ENCODE measurements at places on chromosomes 4 and X. TPM values are rescaled to one million over a fixed set of nuclear protein-coding genes. Genes with fewer than 3 reads are reported as not detected.

GRCh38 chrX:50066318-50066937, 134.4 kb downstream of the AKAP4 start:
- DNase-seq = no peak
- H3K4me1 ChIP-seq = no peaks in the 10 kb centered on the region
- no peaks in the 10 kb centered on the region for H3K36me3 ChIP-seq
- H3K27ac ChIP-seq = no peak overlapping the region
- no peaks in the 10 kb centered on the region for H3K27me3 ChIP-seq

DNA sequence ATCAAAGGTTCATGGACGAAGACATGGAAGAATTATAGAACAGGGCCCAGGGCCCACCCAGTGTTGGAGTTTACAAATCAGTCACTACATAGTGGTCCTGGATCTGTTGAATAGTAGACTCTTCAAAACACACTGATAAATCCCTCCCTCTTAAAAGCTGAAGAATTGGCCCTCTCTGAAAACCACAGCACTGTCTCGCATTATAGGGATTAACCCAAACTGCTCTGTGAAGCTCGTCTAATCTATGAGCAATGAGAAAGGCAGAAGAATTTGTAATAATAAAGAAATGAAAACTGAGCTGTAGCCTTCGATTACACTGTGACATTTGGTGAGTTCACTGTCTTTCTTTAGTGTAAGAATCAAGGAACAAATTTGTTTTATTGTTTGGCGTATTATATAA, 92.5 kb upstream of the ZFP42 start:
- DNase-seq = no peak
- H3K4me1 ChIP-seq = no peaks in the 10 kb centered on the region
- H3K27ac ChIP-seq = no peak overlapping the region
- H3K27me3 ChIP-seq = no peaks in the 10 kb centered on the region

The AKAP14 gene
- total RNA-seq = not detected

DNA sequence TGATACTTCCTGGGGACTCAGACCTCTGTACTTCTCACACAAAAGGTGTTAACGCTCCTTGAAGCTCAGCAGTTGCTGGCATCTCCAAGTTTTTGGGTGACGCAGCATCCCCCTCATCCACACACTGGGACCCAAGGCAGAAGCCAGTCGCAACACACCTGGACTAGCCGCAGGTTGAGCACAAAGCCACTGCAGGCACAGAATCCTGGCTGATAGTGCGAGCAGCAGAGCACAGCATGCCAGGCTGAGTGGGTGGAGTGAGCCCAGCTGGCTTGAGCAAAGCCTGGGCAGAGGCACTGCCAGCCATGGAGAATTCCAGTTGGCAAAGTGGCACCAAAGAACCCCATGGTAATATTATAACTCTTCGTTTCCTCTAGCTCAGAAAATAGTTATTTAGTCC, 873.2 kb upstream of the NDST4 start:
- no peaks in the 10 kb centered on the region for H3K4me1 ChIP-seq
- DNase-seq = no peak
- no peak overlapping the region for H3K4me3 ChIP-seq
- no peaks in the 10 kb centered on the region for H3K36me3 ChIP-seq
- H3K27me3 ChIP-seq = no peaks in the 10 kb centered on the region

- no peaks in the 10 kb centered on the region for H3K4me1 ChIP-seq
- H3K27me3 ChIP-seq = no peaks in the 10 kb centered on the region
- no peaks in the 10 kb centered on the region for H3K36me3 ChIP-seq
- no peak for DNase-seq
Observed at GRCh38 chr4:81065446-81065845, 34.9 kb downstream of the BMP3 start.

The PPARGC1A gene
- 4,431 TPM for total RNA-seq

DNA sequence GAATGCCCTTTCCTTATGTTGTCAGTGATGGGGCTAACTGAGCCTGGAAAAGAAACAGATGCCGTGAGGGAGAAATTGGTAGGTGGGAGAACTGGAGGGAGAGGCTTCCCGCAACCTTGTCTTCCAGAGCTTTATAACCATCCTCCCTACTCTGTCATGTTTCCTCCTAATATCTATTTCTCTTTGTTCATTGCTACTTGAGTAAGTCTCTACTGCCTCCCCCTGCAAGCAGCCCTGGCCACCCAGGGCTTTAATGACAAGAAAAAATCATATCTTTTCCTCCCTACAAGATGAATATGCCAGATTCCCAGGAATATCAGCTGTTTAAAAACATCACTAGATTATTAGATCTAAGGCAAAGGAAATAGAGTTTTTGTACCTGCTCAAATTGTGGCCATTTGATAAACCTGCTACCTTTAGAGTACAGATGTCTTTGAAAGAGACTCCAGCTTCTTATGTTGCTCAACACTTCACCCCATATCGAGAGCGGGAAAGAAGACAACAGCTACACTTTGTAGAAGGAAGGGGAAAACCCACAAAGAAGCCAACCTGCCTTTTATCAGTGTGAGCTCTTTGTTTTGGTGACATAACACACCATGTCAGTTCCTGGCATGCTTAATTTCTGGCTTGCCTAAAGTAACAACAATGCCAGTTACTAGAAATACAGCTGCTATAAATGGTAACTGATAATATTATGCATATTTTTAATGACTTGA, 186.6 kb upstream of the LEF1 start:
- DNase-seq = no peak
- no peaks in the 10 kb centered on the region for H3K27me3 ChIP-seq
- H3K36me3 ChIP-seq = no peaks in the 10 kb centered on the region
- no peak overlapping the region for H3K27ac ChIP-seq
- no peak overlapping the region for H3K4me3 ChIP-seq

The FAM53A gene
- 1.4 TPM for total RNA-seq

The ADH4 gene
- not detected for total RNA-seq

DNA sequence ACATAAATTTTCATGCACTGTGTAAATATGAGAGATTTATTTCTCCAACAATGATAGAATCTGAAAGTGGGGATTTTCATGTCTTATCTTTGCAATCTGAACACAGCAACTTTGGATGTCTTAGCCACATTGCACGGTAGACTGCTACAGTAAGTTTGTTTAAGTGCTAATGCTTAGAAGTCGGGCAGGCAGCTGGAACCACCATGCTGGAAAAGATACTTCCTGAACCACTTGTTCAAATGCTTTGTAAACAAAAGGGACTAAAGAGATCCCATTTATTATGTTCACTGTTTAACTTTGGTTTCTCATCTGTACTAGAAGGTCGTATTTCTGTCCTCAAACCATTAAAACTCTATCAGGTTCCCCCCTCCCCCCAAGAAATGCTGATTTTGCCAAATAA, 555.9 kb upstream of the DIPK2B start:
- no peaks in the 10 kb centered on the region for H3K4me1 ChIP-seq
- H3K27me3 ChIP-seq = no peaks in the 10 kb centered on the region
- no peaks in the 10 kb centered on the region for H3K36me3 ChIP-seq
- no peak for DNase-seq
- no peak overlapping the region for H3K27ac ChIP-seq

- H3K27me3 ChIP-seq = no peaks in the 10 kb centered on the region
- no peak overlapping the region for H3K27ac ChIP-seq
- H3K4me3 ChIP-seq = no peak overlapping the region
Observed at GRCh38 chr4:3317011-3317655, 24.3 kb downstream of the RGS12 start.

The ZCCHC18 gene
- total RNA-seq = 0.95 TPM

The TCP11X2 gene
- total RNA-seq = not detected

- no peaks in the 10 kb centered on the region for H3K4me1 ChIP-seq
- no peaks in the 10 kb centered on the region for H3K36me3 ChIP-seq
- H3K27ac ChIP-seq = no peak overlapping the region
- DNase-seq = no peak
Observed at GRCh38 chrX:66013194-66013816, 26.6 kb downstream of the VSIG4 start.

- DNase-seq = no peak
- no peak overlapping the region for H3K4me3 ChIP-seq
- H3K27ac ChIP-seq = no peak overlapping the region
- H3K4me1 ChIP-seq = no peaks in the 10 kb centered on the region
- H3K36me3 ChIP-seq = no peaks in the 10 kb centered on the region
- no peaks in the 10 kb centered on the region for H3K27me3 ChIP-seq
Observed at GRCh38 chr4:67198727-67199126, 346.6 kb downstream of the CENPC start.

DNA sequence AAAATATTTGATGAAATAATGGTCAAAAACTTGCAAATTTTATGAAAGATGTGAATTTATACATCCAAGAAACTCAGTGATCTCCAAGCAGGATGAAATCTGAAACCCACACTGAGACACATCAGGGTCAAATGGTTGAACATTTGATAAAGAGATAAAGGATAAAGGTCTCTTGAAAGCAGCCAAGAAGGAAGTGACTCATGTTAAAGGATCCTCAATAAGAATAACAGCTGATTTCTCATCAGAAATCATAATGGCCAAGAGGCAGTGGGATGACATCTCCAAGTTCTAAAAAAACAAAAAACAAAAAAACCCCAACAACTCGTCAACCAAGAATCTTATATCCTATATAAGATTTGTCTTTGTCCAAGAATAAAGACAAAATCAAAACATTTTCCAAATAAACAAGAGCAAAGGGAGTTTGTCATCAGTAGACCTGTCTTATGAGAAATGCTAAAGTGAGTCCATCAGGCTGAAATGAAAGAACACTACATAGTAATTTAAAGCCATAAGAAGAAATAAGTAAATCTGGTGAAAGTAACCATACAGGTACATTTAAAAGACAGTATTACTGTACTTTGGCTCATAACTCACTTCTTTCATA, 121.7 kb downstream of the PDS5A start:
- DNase-seq = no peak
- H3K36me3 ChIP-seq = no peaks in the 10 kb centered on the region
- no peak overlapping the region for H3K4me3 ChIP-seq
- no peak overlapping the region for H3K27ac ChIP-seq
- H3K4me1 ChIP-seq = no peaks in the 10 kb centered on the region
- H3K27me3 ChIP-seq = no peaks in the 10 kb centered on the region

The MAGED4 gene
- 21.5 TPM for total RNA-seq

GRCh38 chrX:138692591-138692990, 18.9 kb downstream of the FGF13 start:
- no peak for DNase-seq
- H3K27me3 ChIP-seq = no peaks in the 10 kb centered on the region
- no peaks in the 10 kb centered on the region for H3K36me3 ChIP-seq

DNA sequence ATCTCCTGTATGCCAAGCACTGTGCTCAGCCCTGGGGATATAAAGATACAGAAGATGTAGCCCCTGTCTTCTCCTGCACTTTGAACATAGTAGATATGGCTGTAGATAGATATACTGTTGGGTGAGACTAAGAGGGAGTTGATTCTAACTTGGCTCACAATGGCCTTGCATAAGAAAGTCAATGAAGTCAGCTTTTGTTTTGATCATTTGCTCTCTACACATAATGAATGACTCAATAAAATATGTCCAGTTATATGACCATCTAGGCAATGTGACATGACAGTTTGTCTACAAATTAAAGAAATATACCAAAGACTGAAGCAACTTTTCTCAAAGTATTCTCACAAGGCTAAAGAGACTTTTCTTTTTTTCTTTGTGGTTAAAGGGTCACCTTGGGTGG, 147.6 kb upstream of the DIPK2B start:
- no peaks in the 10 kb centered on the region for H3K36me3 ChIP-seq
- DNase-seq = no peak
- no peaks in the 10 kb centered on the region for H3K27me3 ChIP-seq
- H3K4me1 ChIP-seq = no peaks in the 10 kb centered on the region
- H3K4me3 ChIP-seq = no peak overlapping the region

- H3K27ac ChIP-seq = no peak overlapping the region
- no peaks in the 10 kb centered on the region for H3K27me3 ChIP-seq
- no peak for DNase-seq
- no peaks in the 10 kb centered on the region for H3K4me1 ChIP-seq
- H3K36me3 ChIP-seq = no peaks in the 10 kb centered on the region
- H3K4me3 ChIP-seq = no peak overlapping the region
Observed at GRCh38 chr4:172998527-172999469, 169.8 kb upstream of the GALNT7 start.

GRCh38 chrX:20143561-20143960, 1.9 kb upstream of the EIF1AX start:
- no peaks in the 10 kb centered on the region for H3K27me3 ChIP-seq
- DNase-seq = no peak
- no peaks in the 10 kb centered on the region for H3K36me3 ChIP-seq
- H3K4me3 ChIP-seq = no peak overlapping the region
- H3K27ac ChIP-seq = no peak overlapping the region

GRCh38 chr4:177339477-177340374, 30.1 kb downstream of the NEIL3 start:
- no peak overlapping the region for H3K27ac ChIP-seq
- H3K27me3 ChIP-seq = no peaks in the 10 kb centered on the region
- no peak overlapping the region for H3K4me3 ChIP-seq
- no peaks in the 10 kb centered on the region for H3K36me3 ChIP-seq
- no peaks in the 10 kb centered on the region for H3K4me1 ChIP-seq

GRCh38 chrX:10089378-10089795, 67.4 kb upstream of the CLCN4 start:
- H3K27me3 ChIP-seq = no peaks in the 10 kb centered on the region
- H3K27ac ChIP-seq = peak overlapping the region; percentile 17
- DNase-seq = no peak

The UGT2B17 gene
- total RNA-seq = 1,753 TPM

- H3K4me3 ChIP-seq = no peak overlapping the region
- DNase-seq = no peak
- no peaks in the 10 kb centered on the region for H3K36me3 ChIP-seq
Observed at GRCh38 chr4:139892973-139893736, 227.5 kb downstream of the MGST2 start.

DNA sequence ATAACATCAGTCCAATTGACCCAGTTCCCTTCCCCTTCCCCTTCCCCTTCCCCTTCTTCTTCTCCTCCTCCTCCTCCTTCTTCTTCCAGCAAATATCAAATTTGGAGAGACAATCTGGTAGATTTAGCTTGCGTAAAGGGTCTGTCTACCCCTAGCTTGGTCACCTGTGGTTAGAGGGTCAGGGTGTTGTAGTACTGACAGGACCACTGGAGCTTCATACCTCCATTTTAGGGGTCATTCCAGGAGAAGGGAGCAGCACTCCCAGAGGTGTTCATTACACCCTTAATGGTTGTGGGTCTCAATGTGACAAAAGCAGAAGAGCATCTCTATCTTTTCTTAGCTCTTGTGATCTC, 3.7 kb upstream of the FGB start:
- H3K36me3 ChIP-seq = no peaks in the 10 kb centered on the region
- H3K27ac ChIP-seq = no peak overlapping the region
- no peaks in the 10 kb centered on the region for H3K27me3 ChIP-seq
- H3K4me1 ChIP-seq = no peaks in the 10 kb centered on the region

The LRP2BP gene
- 20.1 TPM for total RNA-seq

The MAGEA3 gene
- total RNA-seq = not detected

DNA sequence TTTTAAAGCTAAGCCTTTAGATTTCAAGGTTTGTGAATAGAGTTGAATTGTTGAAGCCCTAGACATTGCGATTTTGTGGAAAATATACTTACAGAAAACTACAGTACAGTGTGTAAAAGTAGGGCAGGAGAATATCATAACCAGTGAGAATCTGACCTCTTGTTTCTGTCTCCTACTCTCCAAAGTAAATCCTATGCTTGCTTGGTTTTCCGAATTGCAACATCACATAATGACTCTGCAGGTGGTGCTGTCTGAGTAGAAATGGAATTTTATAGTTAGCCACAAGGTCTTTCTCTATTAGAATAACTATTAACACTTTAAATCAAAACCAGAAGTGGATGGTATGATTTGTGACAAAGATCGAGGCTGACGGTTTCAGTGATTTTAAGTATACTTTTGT, 505.6 kb downstream of the RAPGEF2 start:
- H3K27me3 ChIP-seq = no peaks in the 10 kb centered on the region
- no peak overlapping the region for H3K4me3 ChIP-seq
- no peak for DNase-seq
- no peaks in the 10 kb centered on the region for H3K4me1 ChIP-seq

The PNPLA4 gene
- total RNA-seq = 20.3 TPM
